Stimulated activated CD4-positive, alpha-beta T cell treated with anti-CD3 and anti-CD28 coated beads, Interleukin-2, amount 100 ng/mL, for 4 hours (primary cell): ENCODE measurements at places on chromosomes 4 and X.
A peak's percentile ranks its signal among the peaks of the same experiment; 100 is the strongest.

GRCh38 chrX:80285131-80285773 is 135.0 kb upstream of the TENT5D start:
- no peak for DNase-seq

DNA sequence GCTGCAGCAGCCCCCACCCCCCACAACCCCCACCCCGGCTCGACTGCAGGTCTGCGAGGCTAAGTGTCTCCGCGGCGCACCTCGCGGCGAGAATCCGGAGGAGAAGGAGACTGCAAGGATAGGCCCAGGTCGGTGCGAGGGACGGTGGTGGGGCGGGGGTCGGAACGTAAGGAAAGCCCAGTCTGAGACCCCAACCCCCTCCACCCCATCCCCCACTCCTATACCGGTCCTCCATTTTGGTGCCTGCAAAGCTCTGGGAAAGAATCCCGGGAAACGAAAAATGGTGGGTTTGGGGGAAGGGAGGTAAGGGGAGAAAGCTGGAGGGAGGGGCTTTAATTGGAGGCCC is 614 bp downstream of the BEX3 start:
- DNase-seq: no peak

DNA sequence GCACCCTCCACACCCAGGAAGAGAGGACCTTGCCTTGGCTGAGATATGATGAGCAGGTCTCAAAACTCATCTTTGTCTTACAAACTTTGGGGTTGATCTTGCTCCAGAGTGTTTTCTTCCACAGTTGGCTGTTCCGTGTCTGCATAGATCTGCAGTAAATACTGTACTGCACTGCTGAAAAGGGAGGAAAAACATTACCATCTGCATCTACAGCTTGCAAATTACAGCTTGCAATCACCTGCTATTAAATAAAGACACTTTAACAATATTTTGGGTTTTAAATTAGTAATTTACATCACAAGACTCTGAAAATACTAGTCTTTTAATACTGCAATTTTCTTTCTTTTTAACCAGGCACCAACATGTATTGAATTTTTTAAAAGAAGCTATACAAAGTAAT is 499.5 kb downstream of the STIM2 start:
- no peak for DNase-seq

- no peak for DNase-seq
Observed at GRCh38 chr4:107624024-107624423, 96.0 kb downstream of the PAPSS1 start.

GRCh38 chr4:111879539-111879938 is 265.7 kb upstream of the FAM241A start:
- DNase-seq: no peak

DNA sequence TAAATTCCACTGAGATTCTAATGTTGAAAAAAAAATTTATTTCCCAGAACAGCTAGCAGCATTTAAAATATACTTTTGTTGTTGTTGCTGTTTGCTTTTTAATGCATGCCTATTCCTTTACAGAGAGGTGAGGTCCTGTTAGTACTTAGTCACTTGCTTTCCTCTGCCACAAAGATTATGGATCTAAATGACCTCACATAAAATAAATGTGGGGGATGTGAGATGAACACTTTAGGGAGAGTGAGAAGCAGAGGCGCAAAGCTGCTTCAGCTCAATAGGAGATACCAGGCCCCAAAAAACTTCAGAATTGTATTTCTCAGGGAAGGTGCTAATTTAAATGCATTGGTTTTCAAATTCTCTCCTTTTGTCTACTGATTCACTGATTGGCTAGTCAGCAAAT is 4.0 kb downstream of the LDB2 start:
- DNase-seq: no peak

DNA sequence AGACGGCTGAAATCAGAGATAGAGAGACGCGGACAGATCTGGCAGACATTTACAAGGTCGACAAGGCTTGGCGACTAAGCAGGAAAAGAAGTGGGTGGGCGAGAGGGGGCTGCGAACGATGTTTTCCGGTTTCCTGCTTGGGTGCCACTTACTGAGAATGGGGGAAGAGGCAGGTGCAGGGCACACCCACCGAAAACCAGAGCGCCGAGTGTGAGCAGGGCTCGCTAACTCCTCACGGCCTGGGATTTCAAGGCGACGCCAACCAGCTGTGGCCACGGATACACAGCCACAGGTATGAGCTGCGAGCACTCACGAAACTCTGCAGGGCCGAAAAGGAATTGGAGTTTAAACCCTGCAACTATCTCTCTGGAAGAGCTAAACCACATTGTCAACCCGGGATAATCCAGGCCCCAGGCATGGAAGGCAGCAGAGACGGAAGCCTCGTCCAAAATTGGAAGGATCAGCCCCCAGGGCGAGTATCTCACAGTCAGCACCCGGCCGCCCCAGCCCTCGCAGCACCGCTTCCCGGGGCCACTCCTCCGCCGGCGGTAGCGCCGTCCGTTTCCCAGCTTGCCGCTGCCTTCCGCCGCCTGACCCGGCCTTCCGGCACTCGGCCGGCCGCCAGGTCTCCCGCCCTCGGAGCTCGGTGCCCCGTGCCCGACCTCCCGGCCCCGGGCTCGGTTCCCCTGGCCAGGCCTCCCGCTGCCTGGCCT is 778 bp downstream of the CASP3 start:
- peak; percentile 33 for DNase-seq

DNA sequence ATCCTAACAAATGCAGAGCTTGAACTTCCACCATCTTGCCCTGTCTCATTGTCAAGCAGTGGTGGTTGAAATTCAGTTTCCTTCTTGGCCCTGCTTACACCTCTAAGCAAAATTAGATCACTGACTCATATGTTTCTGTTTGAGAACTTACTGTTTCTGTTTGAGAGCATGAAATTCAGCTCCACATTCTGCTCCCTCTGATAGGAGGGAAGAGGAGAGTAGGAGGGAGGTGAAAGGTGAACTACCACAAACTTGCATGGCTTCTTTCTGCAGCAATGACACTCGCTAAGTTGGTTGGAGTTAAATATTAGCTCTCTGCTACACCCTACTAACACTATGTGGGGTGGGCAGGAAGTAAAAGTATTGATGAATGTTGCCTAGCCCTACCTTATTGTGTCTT is 117.8 kb upstream of the EDA2R start:
- no peak for DNase-seq
